ENCODE measurements at places on chromosomes 7 and 10. TPM values are rescaled to one million over a fixed set of nuclear protein-coding genes. Genes with fewer than 3 reads are reported as not detected.

DNA sequence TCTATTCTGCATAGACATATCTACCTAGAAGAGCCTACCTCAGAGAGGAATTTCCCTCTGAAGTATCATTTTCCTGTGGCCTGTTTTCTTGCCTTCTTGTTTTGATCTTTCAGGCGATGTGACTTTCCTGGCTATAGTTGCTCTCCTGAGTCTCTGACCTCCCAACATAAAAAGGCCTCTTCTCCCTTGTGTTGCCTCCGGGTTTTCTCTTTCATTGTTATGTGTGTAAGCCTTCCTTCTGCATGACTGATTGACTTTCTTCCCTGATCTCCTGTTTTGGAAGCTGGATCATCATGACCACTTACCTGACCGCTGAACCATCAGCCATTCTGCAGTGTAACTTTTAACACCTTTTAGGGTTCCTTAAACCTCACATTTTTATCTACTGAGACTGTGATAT, 441.5 kb upstream of the ETV1 start:
- DNase-seq, result peak; percentile 15

DNA sequence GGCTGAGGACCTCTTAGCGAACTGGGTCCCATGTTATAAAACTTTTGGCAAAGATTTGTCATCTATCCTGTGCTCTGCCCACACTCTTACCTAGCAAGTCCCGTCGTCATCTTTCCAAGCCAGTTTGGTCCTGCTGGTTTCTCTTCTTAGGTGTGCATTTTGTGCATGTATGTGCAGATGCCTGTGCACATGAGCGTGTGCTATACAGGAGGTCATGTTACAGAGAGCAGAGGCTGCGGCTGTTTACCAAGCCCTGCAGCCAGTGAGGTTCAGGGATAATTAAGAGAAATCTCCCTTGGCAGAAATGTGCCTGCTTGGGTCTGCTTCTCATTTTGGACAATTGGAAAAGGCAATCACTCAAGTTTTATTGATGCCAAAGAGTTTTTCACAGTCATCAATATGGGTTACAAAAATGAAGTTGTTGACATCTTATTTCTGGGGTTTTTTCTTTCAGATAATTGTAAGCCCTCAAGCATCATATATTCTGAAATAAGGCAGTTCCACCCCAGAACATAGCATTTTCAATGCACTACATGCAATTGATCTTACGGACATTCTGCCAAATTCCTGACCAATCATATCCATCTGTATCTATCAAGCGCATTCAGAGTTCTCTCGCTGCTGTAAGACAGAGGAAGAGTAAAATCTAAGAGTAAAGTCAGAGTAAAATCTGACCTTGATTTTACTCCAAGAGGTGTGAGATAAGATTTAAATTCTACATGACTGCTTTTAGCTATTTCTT, 361.4 kb upstream of the ZNF32 start:
- no peak for DNase-seq

GRCh38 chr10:94407668-94408067, 5.3 kb downstream of the TBC1D12 start:
- DNase-seq, result no peak

- DNase-seq, result no peak
Observed at GRCh38 chr7:5488286-5488878, 64.7 kb upstream of the TNRC18 start.

GRCh38 chr10:4888236-4888635, 62.2 kb downstream of the AKR1E2 start:
- no peak for DNase-seq

DNA sequence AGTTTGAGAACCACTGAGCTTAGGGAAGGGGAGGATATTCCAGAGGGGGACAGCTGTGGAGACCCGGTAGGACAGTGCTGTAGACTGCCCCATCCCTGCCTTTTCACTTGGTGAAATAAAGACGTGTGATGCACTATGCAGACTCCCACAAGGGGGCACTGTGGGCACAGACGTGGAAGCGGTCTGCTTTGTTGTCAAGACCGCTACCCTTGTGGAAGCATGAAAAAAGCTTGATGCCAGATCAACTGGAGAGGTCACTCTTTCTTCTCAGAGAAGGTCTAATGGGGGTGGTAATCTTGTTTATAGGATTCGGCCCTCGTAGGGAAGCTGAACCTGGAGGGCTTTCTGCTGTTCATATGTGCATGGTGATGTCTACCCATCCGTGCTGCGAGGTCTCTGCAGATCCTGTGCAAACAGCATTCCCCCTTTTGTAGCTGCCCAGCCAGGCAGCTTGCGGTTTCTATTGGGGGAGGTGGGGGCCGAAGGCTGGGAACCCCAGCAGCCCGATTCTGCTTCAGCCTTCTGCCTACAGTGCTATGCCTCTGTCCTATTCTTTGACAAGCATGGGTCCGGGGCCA, 13.7 kb downstream of the RPS24 start:
- DNase-seq, result peak; percentile 92

DNA sequence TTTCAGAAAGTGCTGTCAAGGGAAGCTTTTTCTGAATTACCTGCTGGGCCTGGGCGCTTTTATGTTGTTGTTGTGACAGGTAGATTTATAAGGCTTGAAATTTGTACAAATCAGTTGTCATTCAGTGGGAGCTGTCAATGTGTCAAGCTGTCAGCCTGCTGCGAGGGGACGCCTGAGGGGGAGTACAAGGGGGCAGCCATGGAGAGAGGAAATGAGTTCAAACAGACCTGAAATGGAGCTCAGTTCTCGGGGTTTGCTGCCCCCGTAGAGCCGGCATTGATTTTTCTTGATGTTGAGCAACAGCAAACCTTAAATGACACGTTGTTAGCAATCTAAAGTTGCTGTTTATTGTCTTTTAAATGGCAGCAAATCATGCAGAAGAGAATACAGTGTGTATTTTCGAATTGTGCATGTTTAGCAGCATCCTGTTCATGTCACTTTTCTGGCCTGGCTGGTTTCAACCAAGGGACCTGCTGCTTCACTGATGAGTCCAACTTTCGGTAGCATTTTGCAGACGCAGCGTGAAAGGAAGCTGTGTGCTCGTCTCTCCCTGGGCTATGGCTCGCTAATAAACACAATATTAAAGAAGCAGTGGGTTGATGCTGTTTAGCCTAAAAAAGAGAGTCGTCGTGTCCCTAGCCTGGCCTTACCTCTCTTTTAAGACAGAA, 166.5 kb downstream of the LRMDA start:
- no peak for DNase-seq

DNA sequence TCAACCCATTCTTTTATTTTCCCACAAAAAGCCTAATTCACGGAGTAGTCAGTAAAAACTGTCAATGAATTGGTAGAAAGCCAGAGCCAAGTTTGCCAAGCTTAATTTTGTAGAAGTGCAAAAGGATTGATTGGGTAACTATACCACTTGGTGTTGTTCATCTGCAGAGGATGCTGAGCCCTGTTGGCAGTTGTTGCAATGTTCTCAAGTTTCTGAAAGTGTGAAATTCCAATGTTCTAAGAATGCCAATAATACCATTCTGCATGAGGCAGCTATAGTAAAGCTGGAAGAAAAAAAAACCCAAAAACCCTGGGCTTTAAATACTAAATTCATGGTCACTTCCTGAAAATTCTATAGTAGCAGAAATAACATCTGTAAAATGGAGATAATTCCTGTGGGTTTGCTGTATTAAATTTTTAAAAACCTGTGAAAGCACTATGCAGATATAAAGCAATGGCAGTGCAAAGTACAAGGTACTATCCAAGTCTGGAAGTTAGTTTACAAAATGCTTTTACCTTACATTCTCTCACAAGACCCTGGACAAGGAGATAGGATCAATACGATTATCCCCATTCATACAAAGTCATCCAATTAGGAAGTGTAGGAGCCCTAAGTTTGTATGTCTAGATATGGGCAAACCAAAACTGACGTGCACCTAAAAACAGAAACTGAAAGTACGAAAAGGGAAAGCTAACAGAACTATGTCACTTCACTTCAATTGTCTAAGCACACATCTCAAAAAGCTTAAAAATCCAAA, 6.0 kb upstream of the PON1 start:
- DNase-seq, result no peak

GRCh38 chr7:39468808-39469374, 97.3 kb upstream of the YAE1 start:
- no peak for DNase-seq

The DYDC2 gene
- polyA plus RNA-seq, result 3.5 TPM

The MYPN gene
- 0.03 TPM for polyA plus RNA-seq
